Eye (tissue), 1 donor: ENCODE measurements at places on chromosomes 1 and 21.

DNA sequence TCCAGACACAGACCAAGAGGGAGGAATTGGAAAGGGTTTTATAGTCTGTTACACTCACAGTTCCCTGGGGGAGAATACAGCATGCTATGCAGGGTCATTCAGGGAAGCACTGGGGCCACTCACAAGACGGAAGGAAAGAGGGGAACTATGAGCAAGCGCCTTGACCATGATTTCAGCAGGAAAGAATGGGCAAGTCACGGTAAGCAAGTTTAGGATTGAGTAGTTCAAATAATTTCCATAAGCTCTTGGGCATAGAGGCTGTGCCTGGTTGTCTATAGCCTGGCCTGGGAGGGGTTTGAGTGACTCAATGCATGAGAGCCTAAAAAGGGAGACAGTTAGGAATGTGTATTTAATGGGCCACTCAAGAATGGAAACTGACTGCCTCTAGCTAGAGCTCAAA is 176.7 kb downstream of the TTLL7 start:
- DNase-seq: no peak

- peak; percentile 21 for DNase-seq
Observed at GRCh38 chr1:188314557-188315137, 1485.9 kb downstream of the PLA2G4A start.

GRCh38 chr1:9019896-9020295 is 6.3 kb downstream of the SLC2A7 start:
- DNase-seq: peak; percentile 42

GRCh38 chr1:179545321-179545720 is 30.4 kb downstream of the NPHS2 start:
- DNase-seq: no peak
